Esophagus muscularis mucosa (tissue), 4 donors: ENCODE measurements at places on chromosomes 11 and 22. TPM values are rescaled to one million over a fixed set of nuclear protein-coding genes. Genes with fewer than 3 reads are reported as not detected.

DNA sequence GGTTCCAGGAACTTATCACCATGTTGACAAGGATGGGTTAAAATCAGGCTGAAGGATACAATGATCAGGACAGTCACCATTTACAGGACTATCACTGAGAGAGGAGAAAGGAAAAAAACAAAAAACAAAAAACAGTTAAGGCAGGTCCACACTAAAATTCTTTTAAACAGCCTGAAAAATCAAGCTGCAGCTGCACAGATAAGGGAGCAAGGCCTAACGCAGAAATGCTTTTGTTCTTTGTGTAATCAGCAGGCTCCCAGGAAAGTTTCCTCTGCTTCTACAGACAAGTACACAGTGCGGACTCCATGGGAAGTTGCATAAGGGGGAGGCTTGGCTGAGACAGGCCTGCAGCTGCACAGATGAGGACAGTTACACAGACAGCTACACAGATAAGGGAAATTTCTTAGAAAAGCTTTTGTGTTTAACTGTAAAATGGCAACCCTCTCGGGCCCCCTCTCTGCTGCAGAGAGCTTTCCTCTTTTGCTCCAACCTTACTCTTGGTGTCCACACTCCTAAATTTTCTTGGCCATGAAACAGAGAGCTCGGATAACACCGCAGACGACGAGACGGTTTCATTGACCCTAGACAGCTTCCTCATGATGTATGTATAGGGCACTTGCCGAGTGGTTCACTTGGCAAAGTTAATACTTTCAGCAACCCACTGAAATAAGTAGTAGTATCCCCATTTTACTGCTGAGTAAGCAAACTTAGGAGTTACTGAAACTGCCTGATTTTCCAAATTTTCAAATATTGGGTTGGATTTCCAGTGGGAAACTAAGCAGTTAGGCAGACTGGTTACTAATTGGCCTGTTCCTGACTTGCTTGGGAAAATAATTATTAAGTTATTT is 45.5 kb downstream of the PIWIL3 start:
- peaks cover 8% of the 10 kb centered on the region for H3K4me1 ChIP-seq
- DNase-seq, result no peak
- H3K4me3 ChIP-seq, result no peak overlapping the region
- H3K27me3 ChIP-seq, result no peaks in the 10 kb centered on the region
- no peaks in the 10 kb centered on the region for H3K36me3 ChIP-seq

DNA sequence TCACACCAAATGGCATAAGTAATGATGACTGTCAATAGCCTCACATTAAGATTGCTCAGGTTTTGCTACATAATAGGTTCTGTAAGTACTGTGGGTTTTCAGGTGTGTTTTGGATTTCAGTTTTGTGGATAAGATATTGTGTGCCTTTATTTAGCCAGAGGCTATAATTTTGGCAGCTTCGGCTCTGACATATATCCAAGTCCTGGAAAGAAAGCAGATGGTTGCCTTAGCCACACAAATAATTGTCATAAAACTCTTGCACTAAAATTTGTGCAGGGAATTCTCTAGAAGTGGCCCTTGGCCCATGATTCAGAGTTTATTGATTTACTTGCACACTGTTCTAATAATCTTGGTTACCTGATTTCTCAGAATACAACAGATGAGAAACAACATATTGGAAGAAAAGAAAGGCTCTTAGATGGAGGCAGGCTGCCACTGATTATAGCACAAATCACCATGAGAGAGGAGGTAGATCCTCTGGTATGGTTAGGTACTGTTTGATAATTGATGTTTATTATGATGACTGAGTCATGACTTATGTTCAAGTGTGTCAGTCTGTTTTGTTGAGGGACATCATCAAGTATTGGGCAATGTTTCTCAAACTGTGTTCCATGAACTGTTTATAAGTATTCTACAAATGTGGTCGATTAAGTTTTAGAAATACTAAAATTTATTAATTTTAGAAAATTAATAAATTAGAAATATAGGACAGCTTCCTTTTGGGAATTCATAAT is 9.6 kb downstream of the REXO2 start:
- H3K27ac ChIP-seq, result no peak overlapping the region
- H3K4me3 ChIP-seq, result no peak overlapping the region
- peaks cover 15% of the 10 kb centered on the region for H3K4me1 ChIP-seq
- no peak for DNase-seq
- H3K36me3 ChIP-seq, result peaks cover 23% of the 10 kb centered on the region

DNA sequence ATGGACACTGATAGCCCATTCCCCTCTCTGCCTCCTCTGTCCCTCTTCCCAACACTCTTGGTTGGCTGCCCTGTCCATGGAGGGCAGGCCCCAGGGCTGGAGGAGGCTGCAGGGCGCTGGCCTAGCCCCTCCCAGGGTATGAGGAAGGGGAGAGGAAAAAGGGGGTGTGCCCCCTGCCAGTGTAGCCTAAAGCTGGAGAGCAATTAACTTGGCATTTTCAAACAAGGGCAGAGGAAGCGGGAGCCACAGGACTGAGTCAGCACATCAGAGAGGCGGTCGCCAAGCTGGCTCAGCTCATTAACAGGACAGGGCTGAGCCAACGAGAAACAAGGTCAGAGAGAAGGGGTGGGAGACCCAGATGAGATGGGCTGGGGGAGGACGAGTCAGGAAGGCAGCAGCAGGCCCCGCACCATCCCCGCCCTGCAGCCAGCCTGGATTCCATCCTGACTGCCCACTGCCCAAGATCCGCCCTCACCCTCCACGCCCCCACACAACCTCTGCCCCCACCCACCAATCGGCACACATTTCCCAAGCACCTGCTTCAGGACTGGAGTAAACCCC is 76.3 kb downstream of the BUD13 start:
- peak; percentile 90 for DNase-seq
- no peaks in the 10 kb centered on the region for H3K36me3 ChIP-seq
- H3K4me3 ChIP-seq, result no peak overlapping the region
- peaks cover 29% of the 10 kb centered on the region for H3K27me3 ChIP-seq

GRCh38 chr22:29353286-29353685 is 35.1 kb downstream of the AP1B1 start:
- peaks cover 100% of the 10 kb centered on the region for H3K36me3 ChIP-seq
- H3K4me1 ChIP-seq, result no peaks in the 10 kb centered on the region
- no peak overlapping the region for H3K27ac ChIP-seq
- no peak overlapping the region for H3K4me3 ChIP-seq
- no peaks in the 10 kb centered on the region for H3K27me3 ChIP-seq

DNA sequence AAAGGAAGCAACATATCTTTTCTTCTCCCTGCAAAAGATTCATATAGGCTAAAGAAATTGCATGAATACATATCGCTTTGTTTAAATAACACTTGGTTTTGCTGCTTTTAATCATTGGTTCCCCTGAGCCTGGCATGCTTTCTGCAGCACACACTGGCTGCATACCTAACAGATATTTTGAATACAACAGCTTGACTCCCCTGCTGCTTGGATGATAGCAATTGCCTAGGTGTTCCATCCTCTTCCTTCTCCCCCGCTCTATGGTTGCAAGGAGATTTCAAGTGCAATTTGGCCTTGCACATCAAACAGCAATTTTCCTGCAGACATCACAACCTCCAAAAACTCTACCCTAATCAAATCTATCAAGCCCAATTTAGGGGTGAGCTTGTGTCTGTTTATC is 430.0 kb downstream of the NTM start:
- H3K27me3 ChIP-seq, result no peaks in the 10 kb centered on the region
- H3K27ac ChIP-seq, result no peak overlapping the region
- DNase-seq, result no peak
- no peaks in the 10 kb centered on the region for H3K4me1 ChIP-seq

DNA sequence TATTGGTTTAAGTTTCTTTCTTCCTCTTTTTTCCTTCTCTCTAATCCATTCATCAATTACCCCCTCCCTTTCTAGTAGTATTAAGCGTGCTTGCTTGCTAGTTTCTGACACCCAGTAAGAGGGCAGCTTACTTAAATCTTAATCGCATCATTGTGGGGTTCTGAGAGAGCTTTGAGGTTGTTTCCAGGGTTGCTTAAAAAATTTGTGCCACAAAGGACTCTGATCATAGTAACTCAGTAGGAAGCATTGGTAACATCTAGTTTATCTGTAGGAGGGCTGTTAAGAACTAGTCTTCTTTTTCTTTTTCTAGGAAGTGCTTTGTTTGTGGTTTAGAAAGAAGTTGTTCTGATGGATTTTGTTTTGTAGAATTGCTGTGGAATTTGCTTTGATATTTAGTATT is 45.3 kb downstream of the TMEM135 start:
- H3K4me3 ChIP-seq, result no peak overlapping the region
- H3K27me3 ChIP-seq, result no peaks in the 10 kb centered on the region
- no peaks in the 10 kb centered on the region for H3K4me1 ChIP-seq
- DNase-seq, result no peak

- peaks cover 29% of the 10 kb centered on the region for H3K4me1 ChIP-seq
- DNase-seq, result no peak
- no peaks in the 10 kb centered on the region for H3K27me3 ChIP-seq
- no peak overlapping the region for H3K4me3 ChIP-seq
- H3K36me3 ChIP-seq, result no peaks in the 10 kb centered on the region
Observed at GRCh38 chr22:45682064-45682463, 10.4 kb downstream of the ATXN10 start.

GRCh38 chr11:1548221-1549070 is 23.6 kb downstream of the DUSP8 start:
- no peaks in the 10 kb centered on the region for H3K36me3 ChIP-seq
- H3K27me3 ChIP-seq, result peaks cover 14% of the 10 kb centered on the region
- peak overlapping the region; percentile 40 for H3K4me3 ChIP-seq
- peaks cover 34% of the 10 kb centered on the region for H3K4me1 ChIP-seq

SMTNL1 gene
- not detected for total RNA-seq

GRCh38 chr11:129292092-129292491 is 83.6 kb upstream of the BARX2 start:
- H3K4me3 ChIP-seq, result no peak overlapping the region
- H3K27me3 ChIP-seq, result no peaks in the 10 kb centered on the region
- H3K36me3 ChIP-seq, result no peaks in the 10 kb centered on the region
- H3K4me1 ChIP-seq, result no peaks in the 10 kb centered on the region

DNA sequence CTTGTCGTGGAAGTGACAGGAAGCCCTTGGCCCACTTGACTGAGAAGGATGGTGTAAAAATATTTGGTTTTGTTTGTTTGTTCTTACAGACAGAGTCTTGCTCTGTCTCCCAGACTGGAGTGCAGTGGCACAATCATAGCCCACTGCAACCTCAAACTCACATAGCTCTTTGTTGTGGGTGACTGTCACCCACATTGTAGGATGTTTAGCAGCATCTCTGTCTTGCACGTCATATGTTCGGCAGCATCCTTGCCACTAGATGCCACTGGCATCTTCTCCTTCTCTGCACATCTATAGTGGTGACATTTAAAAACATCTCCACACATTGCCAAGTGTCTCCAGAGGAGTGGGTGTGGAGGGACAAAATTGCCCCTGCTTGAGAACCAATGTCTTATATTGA is 56.8 kb downstream of the PRR5L start:
- no peak for DNase-seq
- H3K4me1 ChIP-seq, result no peaks in the 10 kb centered on the region
- no peaks in the 10 kb centered on the region for H3K36me3 ChIP-seq
- H3K4me3 ChIP-seq, result no peak overlapping the region
- H3K27me3 ChIP-seq, result no peaks in the 10 kb centered on the region

GRCh38 chr11:124669193-124669592 is 4.3 kb downstream of the SIAE start:
- DNase-seq, result no peak
- no peaks in the 10 kb centered on the region for H3K27me3 ChIP-seq

UNC93B1 gene
- 34.1 TPM for total RNA-seq

DNA sequence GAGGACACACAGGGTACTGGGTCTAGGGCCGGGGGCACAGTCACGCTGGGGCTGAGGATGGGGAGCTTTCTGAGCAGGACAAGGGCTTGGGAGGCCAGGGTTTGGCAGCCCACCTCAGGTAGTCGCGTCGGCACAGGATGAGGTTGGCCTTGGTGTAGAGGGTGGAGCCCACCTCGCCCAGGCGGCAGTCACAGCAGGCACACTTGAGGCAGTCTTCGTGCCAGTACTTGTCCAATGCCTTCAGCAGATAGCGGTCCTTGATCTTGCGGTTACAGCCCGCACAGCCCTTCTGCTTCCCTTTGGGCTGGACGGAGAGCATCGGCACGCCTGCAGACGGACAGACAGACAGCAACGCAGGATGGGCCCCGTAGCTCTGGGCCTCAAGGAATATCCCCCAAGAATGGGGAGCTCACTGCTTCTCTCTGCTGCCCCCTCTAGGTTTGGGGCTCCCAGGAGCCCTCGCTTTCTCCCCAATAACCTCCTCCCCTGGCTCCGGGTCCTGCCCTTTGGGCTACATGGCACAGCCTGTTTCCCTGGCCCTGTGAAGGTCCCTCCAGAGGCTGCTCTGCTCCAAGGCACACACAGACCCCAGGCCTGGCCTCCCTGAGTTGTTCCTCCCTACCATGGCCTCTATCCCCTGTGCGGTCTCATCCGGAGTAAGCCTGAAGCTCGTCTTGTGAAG is 33.4 kb downstream of the LMO1 start:
- no peak for DNase-seq
- no peaks in the 10 kb centered on the region for H3K36me3 ChIP-seq
- H3K27ac ChIP-seq, result no peak overlapping the region
- H3K27me3 ChIP-seq, result no peaks in the 10 kb centered on the region

- no peaks in the 10 kb centered on the region for H3K27me3 ChIP-seq
- no peak for DNase-seq
- H3K4me3 ChIP-seq, result no peak overlapping the region
- H3K27ac ChIP-seq, result no peak overlapping the region
- no peaks in the 10 kb centered on the region for H3K4me1 ChIP-seq
Observed at GRCh38 chr22:47166033-47166404, 403.6 kb downstream of the TBC1D22A start.

DNA sequence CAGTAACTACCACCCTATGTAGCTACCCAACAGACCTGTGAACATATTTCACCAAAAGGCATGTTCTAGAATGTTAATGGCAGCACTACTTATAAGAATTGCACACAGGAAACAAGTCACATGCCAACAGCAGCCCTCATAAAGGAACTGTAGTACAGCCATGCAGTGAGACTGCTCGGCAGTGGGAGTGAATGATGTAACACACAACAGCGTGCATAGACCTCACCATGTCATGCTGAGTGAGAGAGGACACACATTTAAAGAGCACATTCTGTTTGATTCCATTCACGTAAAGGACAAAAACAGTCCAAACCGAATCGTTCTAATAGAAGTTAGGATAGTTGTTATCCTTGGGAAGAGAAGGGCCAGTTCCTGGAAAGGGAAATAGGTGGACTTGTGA is 27.2 kb upstream of the KIRREL3 start:
- no peaks in the 10 kb centered on the region for H3K4me1 ChIP-seq
- no peak overlapping the region for H3K4me3 ChIP-seq
- no peaks in the 10 kb centered on the region for H3K36me3 ChIP-seq
- DNase-seq, result no peak

- DNase-seq, result peak; percentile 70
- no peak overlapping the region for H3K4me3 ChIP-seq
- H3K4me1 ChIP-seq, result no peaks in the 10 kb centered on the region
- no peaks in the 10 kb centered on the region for H3K36me3 ChIP-seq
Observed at GRCh38 chr11:134604886-134605285, 192.8 kb upstream of the B3GAT1 start.

DSCAML1 gene
- 0.50 TPM for total RNA-seq

HBB gene
- 236 TPM for total RNA-seq
